ENCODE measurements at places on chromosomes 12 and 14. TPM values are rescaled to one million over a fixed set of nuclear protein-coding genes. Genes with fewer than 3 reads are reported as not detected.

GRCh38 chr12:65605019-65605418 is 219.3 kb upstream of the HMGA2 start:
- no peak for DNase-seq

DNA sequence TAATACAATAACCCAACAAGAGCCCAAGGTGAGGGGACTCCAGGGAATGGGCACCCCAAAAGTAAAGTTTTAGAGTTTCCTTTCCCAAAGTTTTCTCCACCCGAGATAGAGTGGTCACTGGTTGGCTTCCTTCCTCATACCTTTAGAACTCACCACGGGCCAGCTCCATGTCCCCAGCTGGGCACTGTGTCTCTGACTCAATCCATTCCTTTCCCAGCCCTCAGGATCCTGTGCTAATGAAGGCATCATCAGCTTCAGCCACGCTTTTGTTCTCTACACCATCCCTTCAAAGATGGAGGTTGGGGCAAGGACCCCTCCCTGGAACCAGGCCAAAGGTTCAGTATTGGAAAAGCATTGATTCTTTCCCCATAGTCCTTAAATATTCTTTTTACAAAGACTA is 59.8 kb upstream of the VASH1 start:
- DNase-seq, result no peak

DNA sequence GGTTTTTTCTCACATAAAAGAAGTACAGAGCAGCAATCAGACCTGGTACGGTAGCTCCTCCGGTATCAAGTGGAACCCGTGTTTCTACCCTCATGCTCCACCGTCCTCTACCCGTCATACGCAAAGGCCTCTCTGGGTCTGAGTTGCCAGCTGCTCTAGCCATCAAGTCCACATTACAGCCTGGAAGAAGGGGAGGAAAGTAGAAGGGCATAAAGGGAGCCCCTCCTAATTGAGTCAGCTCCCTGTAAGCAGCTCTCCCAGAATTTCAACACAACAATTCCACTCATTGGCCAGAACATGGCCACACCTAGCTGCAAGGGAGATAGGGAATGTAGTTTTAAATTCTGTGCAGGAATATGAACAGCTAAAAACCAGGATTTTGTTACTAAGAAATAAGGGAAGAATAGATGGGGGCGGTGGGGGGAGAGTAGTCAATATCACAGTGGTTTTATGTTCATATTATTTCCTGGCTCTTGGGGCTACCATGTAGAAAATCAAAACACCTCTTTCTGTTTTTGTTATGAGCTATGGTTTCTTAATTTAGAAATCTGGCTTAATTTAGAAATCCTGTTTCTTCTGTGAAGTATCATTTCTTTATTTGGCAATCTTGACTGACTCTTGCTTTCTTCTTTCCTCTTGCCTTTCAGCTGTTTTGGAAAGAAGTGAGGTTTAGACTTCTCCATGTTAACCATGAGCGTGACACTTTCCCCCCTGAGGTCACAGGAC is 103.9 kb downstream of the AKAP6 start:
- DNase-seq, result no peak

DNA sequence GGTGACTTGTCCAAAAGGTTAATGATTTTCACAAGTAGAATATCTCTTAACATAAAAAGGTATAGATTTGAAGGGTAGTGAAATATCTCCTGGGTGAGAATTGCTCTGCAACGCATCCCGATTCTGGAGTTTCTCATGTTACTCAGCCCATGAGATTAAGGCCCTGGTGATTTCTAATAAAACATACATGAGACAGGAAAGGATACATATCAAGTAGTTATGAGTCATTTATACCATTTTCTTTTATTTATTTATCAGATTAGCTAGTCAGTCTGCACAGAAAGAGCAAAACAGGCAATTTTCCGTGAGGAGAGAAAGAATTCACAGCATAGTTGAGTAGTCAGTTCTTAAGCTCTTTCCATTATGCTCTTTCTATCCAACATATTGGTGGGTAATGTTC is 535.6 kb upstream of the ATP2B1 start:
- DNase-seq, result no peak

DNA sequence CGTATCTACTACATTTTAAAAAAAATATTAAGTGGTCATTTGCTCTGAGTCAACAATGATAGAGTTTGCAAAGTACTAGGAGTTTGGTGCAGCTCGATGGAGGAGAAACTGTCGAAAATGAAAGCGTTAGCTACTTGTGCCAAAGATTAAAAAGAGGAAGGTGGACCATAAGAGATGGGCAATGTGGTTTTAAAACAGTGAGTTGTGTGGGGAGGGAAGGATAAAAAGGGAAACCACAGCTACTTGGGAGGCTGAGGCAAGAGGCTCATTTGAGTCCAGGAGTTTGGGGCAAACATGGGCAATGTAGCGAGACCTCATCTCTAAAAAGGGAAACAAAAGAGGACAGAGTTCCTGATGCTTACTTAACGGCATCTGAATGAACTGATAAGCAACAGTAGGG is 18.2 kb upstream of the STRAP start:
- no peak for DNase-seq

- DNase-seq, result no peak
These were observed 81.9 kb upstream of the PELI2 start for GRCh38 chr14:56036353-56036752.

DNA sequence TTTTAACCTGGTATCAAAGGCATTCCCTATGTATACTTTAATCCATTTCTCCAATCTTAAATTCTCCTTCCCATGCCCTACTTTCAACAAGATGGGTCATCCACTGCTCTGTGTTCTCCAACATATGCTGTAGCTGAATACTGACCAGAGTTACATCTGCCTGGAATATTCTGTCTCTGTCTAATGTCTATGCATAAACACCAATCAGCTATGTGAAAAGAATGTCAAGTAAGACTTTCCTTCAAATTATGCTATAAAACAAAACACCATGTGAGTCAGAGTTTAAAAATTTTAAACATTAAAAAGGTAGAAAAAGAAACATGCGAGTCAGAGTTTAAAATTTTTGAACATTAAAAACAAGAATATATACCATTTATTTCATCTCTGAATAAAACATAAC is 19.3 kb downstream of the NT5DC3 start:
- DNase-seq, result no peak

DNA sequence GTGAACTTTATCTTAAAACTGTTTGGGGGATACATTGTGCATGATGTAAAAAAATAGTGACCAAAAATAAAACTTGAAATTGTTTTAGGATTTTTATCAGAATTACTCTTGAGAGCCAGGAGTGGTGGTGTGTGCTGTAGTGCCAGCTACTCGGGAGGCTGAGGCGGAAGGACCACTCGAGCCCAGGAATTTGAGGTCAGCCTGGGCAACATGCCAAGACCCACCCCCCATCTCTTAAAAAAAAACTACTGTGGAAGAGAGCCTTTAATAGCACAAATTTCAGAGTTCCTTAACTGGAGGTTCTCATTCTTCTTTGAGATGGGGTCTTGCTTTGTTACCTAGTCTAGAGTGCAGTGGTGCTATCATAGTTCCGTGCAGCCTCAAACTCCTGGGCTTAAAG is 21.5 kb downstream of the CPSF2 start:
- DNase-seq, result no peak

CHPT1 gene
- total RNA-seq, result 86.1 TPM

MYO1H gene
- not detected for total RNA-seq
